ENCODE measurements at places on chromosomes 2 and 18. TPM values are rescaled to one million over a fixed set of nuclear protein-coding genes. Genes with fewer than 3 reads are reported as not detected.

Gene MAL
- 202 TPM for total RNA-seq

Gene ALK
- not detected for total RNA-seq

Gene OBSL1
- not detected for total RNA-seq

Gene KCNK3
- not detected for total RNA-seq

Gene BCL11A
- total RNA-seq: not detected

Gene DHRS9
- not detected for total RNA-seq

DNA sequence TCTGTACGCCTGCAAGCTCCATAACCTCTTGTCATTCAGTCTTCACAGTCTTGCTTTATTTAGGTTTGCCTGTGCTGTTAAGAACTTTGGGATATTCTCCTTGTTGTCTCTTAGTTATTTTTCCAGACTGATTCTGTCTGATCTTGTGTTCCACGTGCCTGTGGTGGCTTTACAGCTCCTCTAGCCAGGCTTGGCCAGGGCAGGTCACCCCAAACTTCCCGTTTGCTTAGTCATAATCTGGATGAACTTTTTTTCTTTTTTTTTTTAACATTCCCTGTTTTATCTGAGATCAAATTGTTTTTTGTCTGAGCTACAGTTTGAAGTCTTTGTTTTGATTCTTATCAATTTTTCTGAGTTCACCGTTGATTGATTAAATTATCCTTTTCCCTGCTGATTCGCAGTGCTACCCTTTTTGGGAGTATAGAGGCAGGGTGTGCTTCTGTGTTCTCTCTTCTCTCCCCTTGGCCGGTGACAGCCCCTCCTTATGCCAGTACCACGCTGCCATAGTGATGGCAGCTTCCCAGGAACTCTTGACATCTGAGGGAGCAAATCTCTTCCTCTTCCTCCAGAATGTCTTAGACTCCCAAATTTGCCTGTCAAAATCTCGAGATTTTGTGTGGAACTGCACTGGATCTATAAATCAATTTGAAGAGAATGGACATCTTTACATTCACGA is 2.5 kb downstream of the SP100 start:
- peak overlapping the region; percentile 66 for H3K27ac ChIP-seq
- no peak for DNase-seq
- peak overlapping the region; percentile 92 for H3K4me3 ChIP-seq
- H3K27me3 ChIP-seq: no peaks in the 10 kb centered on the region
- H3K36me3 ChIP-seq: peaks cover 69% of the 10 kb centered on the region
- peaks cover 68% of the 10 kb centered on the region for H3K4me1 ChIP-seq

DNA sequence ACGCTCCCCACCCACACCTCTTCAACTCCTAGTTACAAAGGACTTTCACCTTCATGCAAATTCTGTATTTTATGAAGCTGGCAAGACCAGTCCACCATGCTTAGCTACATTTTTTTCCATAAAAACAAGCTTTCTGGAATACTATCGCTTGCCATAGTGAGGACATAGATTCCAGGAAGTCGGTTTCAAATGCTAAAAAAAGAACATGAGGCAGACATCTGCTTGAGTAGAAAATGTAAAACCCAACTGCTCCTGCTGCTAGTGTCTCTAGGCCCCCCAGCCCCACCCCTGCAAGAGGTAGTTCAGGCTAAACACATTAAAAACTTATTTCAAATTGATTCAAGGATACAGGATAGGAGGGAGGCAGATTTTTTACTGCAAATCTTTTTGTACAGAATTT is 148.9 kb downstream of the SMAD2 start:
- no peak for DNase-seq
- H3K27ac ChIP-seq: no peak overlapping the region
- H3K4me1 ChIP-seq: no peaks in the 10 kb centered on the region

- no peaks in the 10 kb centered on the region for H3K27me3 ChIP-seq
- H3K36me3 ChIP-seq: peaks cover 38% of the 10 kb centered on the region
- no peak overlapping the region for H3K4me3 ChIP-seq
Measured at GRCh38 chr2:25738383-25739343, 65.3 kb upstream of the DTNB start.

- H3K27me3 ChIP-seq: peaks cover 4% of the 10 kb centered on the region
- no peak overlapping the region for H3K4me3 ChIP-seq
- H3K27ac ChIP-seq: no peak overlapping the region
- H3K4me1 ChIP-seq: peaks cover 5% of the 10 kb centered on the region
- no peaks in the 10 kb centered on the region for H3K36me3 ChIP-seq
Measured at GRCh38 chr2:237418300-237418699, 4.3 kb upstream of the COL6A3 start.

DNA sequence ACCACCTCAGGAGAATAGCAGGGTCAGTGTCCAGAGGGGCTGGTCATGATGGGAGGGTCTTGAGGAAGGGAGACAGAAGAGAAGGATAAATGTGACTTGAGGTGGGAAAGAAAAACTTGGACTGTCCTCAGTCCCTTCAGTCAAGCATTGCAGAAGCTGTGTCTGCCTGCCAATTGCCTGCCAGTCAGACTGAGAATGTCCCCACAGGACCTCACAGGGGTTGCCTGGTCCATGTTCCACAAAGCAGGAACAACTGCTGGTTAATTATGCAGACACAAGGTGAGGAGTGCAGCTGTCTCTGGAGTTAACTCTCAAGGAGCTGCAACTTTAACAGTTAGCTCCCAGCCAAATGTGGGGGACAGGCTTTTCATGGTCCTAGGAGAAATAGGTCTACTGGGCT is 75.7 kb downstream of the TRIM43 start:
- peaks cover 16% of the 10 kb centered on the region for H3K27me3 ChIP-seq
- H3K4me1 ChIP-seq: peaks cover 3% of the 10 kb centered on the region
- no peaks in the 10 kb centered on the region for H3K36me3 ChIP-seq
- no peak overlapping the region for H3K4me3 ChIP-seq

GRCh38 chr2:205524656-205525055 is 157.6 kb upstream of the NRP2 start:
- no peaks in the 10 kb centered on the region for H3K36me3 ChIP-seq
- no peak overlapping the region for H3K4me3 ChIP-seq
- no peak overlapping the region for H3K27ac ChIP-seq
- H3K4me1 ChIP-seq: peaks cover 3% of the 10 kb centered on the region
- no peak for DNase-seq

DNA sequence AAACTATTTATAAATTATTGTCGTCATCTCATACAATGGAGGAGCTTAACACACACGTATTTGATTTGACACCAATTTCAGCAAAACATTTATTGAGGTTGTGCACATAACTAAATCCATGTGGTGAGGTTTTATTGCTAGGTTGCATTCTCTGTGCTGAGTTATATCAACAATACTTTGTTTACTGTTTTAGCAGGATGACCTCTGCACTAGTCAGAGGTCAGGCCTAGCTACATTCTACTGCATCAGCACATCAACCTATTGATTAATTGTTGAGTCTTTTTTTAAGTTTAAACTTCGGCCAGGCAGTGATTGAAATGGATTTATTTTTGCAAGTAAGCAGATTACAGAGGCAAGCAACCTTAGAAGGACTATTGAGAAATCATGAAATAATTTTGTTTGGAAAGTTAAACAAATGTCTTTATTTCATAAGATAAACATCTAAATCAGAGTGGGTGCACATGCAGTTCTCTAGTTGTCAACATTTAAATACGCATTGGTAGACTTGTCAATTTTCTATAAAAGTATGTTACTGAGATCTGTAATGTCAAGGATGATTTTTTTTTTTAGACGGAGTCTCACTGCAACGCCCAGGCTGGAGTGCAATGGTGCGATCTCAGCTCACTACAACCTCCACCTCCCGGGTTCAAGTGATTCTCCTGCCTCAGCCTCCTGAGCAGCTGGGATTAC is 75.2 kb upstream of the CD28 start:
- DNase-seq: no peak
- no peaks in the 10 kb centered on the region for H3K4me1 ChIP-seq
- H3K27me3 ChIP-seq: peaks cover 3% of the 10 kb centered on the region
- H3K4me3 ChIP-seq: no peak overlapping the region
- H3K27ac ChIP-seq: no peak overlapping the region

DNA sequence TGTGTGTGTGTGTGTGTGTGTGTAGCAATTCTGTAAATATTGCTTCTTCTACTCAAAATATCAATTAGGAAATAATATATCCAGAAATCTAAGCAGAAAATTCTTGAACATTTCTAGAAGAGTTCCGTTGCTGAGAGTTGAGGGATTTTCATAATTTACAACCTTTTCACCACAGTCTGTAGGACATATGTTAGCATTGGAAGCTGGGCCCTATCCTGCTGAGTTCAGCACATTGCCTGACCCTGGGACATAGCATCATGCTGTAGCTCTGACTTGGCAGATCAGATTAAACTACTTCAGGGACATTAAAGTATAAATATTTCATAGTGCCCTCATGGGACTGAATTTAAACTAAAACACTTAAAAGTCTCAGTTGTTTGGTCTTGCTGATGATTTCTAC is 129.2 kb upstream of the KCNH7 start:
- no peaks in the 10 kb centered on the region for H3K4me1 ChIP-seq
- no peak overlapping the region for H3K27ac ChIP-seq
- H3K36me3 ChIP-seq: no peaks in the 10 kb centered on the region
- H3K4me3 ChIP-seq: no peak overlapping the region
- no peaks in the 10 kb centered on the region for H3K27me3 ChIP-seq

- DNase-seq: no peak
- H3K27me3 ChIP-seq: peaks cover 4% of the 10 kb centered on the region
- H3K27ac ChIP-seq: no peak overlapping the region
- H3K36me3 ChIP-seq: no peaks in the 10 kb centered on the region
Measured at GRCh38 chr2:10473121-10473756, 25.1 kb upstream of the ODC1 start.

- peaks cover 9% of the 10 kb centered on the region for H3K4me1 ChIP-seq
- H3K27ac ChIP-seq: no peak overlapping the region
- DNase-seq: peak; percentile 41
- H3K4me3 ChIP-seq: no peak overlapping the region
- no peaks in the 10 kb centered on the region for H3K36me3 ChIP-seq
Measured at GRCh38 chr2:43609290-43609918, 13.6 kb upstream of the THADA start.

GRCh38 chr18:37434161-37434860 is 131.3 kb downstream of the CELF4 start:
- H3K27me3 ChIP-seq: peaks cover 2% of the 10 kb centered on the region
- no peaks in the 10 kb centered on the region for H3K36me3 ChIP-seq
- H3K27ac ChIP-seq: no peak overlapping the region
- H3K4me3 ChIP-seq: no peak overlapping the region
- H3K4me1 ChIP-seq: no peaks in the 10 kb centered on the region

DNA sequence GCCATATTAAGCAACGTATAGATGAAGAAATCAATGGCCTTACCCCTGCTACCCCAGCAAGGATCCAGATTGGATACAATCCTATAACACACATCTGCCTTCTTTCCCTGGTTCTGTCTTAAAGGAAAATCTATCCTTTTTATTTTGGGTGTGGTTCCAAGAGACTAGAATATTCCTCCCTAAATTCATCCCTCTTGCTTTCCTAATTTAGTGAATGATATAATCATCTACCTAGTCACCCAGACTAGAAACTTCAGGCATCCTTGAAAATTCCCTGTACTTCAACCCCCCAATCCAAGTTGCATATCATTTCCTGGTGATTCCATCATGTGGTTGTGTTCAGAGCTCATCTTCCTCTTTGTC is 35.1 kb upstream of the LPIN1 start:
- H3K36me3 ChIP-seq: no peaks in the 10 kb centered on the region
- no peak overlapping the region for H3K27ac ChIP-seq
- peaks cover 12% of the 10 kb centered on the region for H3K27me3 ChIP-seq
- H3K4me1 ChIP-seq: no peaks in the 10 kb centered on the region

DNA sequence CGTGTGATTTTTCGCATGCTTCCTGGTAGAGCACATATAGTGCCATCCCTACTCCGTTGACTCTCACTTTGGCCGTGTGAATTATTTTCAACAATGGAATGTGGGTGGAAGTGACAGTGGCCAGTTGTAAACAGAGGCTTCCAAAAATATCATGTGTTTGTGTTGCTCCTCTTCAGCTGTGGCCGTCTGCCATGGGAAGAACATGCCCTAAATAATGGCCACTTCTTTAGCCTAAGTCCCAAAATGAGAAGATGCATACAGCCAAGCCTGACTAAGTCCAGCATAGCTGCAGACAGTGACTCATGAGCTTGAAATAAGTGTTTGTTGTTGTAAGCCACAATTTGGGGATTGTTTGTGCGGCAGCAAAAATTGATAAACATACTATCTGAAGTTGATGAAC is 8.9 kb upstream of the GALNT1 start:
- no peak for DNase-seq
- H3K36me3 ChIP-seq: peaks cover 10% of the 10 kb centered on the region
- no peak overlapping the region for H3K4me3 ChIP-seq
- peaks cover 28% of the 10 kb centered on the region for H3K4me1 ChIP-seq
- no peak overlapping the region for H3K27ac ChIP-seq

DNA sequence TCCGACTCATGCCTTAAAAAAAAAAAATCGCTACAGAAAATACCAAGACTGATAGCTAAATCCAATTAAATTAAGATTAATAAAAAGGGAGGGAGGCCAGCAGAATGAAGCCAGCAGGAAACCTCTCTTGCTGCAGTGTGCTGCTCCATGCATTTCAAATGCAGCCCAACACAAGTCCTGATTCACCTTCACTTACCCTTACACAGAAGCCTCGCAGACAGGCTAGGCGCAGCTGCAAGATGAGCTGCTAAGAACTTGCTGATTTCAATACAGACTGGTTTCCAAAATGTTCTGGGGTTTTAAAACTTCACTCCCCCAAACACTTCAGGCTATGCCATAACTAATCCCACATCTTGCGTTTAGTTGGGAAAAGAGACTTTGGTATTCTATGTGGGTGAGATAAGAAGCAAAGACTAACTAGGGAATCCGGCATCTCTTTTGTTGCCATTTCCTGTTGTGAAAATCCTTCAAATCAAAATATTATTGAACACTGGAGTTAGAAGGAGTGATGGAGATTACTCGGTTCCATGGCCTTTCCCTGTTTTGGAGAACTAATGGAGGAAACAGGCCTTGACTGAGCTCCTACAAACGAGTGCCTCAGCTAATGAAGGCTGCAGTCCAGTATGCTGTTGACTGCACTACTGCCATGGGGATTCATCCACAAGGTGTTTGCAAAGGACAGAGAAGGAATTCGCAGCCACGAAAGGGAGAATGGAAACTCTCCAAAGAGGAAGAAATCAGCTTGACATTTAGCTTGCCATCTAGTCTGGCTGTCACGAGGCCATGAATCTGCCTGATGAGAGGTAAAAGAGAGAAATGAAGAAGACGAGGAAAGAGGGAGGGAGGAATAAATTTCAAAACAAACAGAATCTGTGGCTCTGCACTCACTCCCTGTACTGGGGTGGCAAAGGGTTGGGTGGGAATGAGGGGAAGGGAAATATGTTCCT is 67.3 kb downstream of the CLHC1 start:
- no peaks in the 10 kb centered on the region for H3K36me3 ChIP-seq
- H3K4me1 ChIP-seq: no peaks in the 10 kb centered on the region
